ENCODE measurements at places on chromosomes 2 and 18. TPM values are rescaled to one million over a fixed set of nuclear protein-coding genes. Genes with fewer than 3 reads are reported as not detected.
A peak's percentile ranks its signal among the peaks of the same experiment; 100 is the strongest.

DNA sequence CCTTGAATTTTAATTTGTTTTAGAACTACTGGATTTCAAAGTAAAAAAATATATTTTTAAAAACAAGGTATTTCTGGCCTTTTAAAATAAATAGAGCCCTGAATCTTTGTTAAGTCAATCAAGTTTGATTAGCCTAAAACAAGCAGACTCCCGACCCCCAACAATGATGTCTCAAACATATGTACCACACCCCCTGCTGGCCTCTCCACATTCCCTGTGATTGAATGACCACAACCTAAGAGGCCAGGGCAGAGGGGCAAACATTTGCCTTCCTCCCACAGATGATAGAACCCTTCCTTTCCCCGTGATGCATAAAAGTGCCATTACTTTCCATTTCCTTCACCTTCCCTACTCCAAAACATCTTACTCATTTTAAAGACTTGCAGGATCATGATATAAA, 130.9 kb downstream of the STK39 start:
- no peak for DNase-seq

Gene VWC2L
- total RNA-seq: not detected

DNA sequence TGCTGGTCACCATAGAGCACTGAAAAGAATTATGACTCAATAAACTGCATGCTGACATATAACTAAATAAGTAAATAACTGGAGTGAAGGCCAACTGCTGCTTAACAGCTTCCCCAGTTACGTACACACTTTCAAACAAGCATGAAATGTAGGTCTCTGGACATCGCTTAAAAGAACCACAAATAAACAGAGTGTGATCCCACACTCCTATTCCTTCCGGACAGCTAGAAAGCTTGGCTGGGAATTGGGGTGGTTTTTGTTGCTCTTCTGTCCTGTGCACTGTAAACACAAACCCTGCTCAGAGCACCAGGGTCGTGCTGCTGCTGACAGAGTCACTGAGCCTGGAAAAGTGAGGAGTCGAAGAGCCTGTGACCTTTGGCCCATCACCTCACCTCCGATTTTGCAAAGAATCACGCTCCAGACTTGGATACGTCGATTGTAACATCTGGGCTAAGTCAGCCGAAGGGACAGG, 162.7 kb upstream of the NT5C1B start:
- DNase-seq: no peak

Gene CNGA3
- not detected for total RNA-seq

DNA sequence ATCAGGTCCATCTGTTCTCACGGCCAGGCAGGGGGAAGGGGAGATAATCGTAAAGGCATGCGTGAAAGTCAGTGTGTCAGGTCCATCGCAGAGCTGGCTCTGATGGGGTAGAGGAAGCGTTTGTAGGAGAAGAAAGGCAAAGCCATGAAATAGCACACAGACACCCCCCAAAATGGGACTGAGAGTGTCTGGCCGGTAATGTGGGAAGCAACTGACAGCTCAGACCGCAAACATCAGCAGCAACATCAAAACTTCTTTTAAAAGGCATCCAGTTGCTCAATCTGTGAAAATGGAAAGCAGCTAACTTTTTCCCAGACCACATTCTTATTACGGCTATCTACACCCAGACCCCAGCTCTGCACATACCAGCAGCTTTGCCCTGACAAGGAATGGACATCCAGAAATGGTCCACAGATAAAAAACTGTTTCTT, 232.6 kb downstream of the EN1 start:
- DNase-seq: no peak

DNA sequence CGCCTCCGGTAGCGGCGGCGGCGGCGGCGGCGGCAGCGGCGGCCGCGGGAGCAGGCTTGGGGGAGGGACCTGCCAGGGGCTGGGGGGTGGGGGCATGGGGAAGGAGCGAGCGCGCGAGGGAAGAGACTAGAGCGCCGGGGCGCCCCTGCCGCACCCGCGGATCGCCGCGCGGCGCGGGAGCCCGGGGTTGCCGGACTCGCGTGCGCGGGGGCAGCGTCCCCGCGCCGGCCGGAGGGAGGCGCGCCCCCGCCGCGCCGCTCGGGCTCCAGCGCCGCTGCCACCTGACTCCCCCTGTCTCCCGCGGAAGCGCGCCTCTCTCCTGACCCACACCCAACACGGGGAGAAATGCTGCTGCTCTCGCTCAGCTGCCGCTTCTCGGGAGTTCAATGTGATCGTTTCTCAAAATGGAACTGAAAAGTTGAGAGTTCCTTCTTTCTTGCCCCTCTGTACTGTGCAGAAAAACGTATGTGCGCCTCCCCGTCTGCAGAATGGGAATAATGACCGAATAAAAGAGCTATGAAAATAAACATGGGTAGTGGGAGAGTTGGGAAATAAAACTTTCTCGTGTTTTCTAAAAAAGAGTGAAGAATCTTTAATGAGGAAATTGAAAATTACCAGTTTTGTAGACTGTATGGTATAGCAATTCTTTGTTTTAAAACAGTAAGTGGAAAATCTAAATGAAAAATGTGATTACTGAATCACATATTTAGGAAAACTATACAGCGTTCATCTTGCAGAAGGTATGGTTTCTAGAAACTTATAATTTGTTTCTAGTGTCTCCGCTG, 455 bp upstream of the TLK1 start:
- DNase-seq: peak; percentile 87

- no peak for DNase-seq
Measured at GRCh38 chr2:188659656-188660406, 314.3 kb upstream of the COL3A1 start.

Gene CFAP221
- not detected for total RNA-seq

DNA sequence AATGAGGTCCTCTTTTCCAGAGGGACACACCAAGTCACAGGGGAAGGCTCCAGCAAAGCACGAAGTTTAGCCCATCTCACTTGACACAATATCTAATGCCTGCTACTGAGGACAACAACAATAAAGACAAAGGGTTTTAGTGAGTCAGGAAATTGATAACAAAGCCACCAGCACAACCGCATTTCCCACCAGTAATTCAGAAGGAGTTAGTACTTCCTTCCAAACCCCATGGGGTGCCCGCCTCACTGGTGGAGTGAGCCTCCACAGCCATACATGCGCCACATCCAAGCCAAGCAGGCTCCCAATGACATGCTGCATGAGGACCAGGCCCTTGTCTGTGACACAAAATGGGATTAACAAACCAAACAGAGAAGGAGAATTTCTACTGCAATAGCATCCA, 40.1 kb downstream of the MRPL35 start:
- DNase-seq: no peak

Gene CDH19
- not detected for total RNA-seq

Gene CDH2
- total RNA-seq: not detected

Gene RAB27B
- total RNA-seq: 0.07 TPM

GRCh38 chr2:151228847-151229512, 32.7 kb downstream of the RBM43 start:
- DNase-seq: no peak

- no peak for DNase-seq
Measured at GRCh38 chr2:135676031-135676430, 65.6 kb upstream of the UBXN4 start.

- no peak for DNase-seq
Measured at GRCh38 chr18:55525845-55526244, 62.1 kb downstream of the TCF4 start.

Gene SERPINB11
- not detected for total RNA-seq

GRCh38 chr2:149715005-149715592, 127.5 kb upstream of the MMADHC start:
- no peak for DNase-seq

Gene RFTN2
- not detected for total RNA-seq

DNA sequence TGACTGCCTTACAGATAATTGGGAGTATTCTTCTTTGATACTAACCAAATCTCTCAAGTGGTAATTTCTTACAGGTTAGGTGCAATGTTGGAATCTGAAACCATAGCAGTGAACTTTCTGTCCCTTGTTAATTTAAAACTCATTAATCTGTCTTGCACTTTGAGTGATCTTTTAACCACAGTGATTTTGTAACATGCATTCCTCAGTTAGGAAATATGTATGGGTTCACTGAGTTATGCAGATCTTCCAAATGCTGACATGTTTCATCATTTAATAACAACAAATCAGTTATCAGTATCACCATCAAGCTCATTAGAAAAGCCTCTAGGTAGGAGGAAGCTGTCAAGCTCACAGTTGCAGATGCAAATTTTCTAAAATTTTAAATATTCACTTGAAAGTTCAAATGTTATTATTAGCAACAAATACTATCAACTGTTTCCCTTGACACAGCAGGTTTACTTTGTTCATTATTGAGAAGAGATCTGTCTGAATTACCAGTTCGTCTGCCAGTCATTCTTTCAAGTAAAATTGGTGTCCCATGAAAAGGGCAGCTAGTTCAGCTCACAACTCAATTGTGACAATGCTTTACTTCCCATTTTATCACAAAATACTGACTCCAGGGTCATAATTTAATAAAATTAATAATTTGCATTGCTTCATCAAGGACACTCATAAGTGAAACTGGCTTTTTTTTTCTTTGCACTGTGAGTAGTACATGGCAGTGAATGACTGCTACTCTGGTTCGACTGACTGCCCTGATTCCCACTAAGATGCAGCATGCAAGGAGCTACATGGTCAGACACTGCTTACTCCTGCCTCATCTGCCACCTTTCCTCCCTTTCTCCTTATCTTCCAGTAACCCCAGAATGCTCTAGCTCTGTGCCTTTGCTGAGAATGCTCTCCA, 31.6 kb downstream of the SUCLG1 start:
- no peak for DNase-seq

Gene SERPINB4
- total RNA-seq: not detected

DNA sequence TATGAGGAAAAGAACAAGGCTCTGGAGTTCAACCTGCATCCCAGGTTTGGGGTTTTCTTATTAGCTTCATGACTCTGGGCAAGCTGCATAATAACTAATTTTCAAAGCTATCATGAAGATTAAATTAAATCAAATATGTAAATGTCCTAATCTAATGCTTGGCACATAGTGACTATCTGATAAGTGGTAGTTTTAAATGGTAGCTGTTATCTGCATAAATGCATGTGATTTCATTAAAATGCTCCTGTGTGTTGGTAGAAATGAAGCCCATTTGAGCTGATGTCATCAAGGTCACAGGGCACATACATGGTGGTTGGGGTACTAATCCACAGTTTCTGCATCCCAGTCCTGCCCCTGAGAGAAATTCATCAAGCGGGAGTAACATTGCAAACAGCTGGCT, 428.8 kb downstream of the LRATD1 start:
- DNase-seq: no peak

DNA sequence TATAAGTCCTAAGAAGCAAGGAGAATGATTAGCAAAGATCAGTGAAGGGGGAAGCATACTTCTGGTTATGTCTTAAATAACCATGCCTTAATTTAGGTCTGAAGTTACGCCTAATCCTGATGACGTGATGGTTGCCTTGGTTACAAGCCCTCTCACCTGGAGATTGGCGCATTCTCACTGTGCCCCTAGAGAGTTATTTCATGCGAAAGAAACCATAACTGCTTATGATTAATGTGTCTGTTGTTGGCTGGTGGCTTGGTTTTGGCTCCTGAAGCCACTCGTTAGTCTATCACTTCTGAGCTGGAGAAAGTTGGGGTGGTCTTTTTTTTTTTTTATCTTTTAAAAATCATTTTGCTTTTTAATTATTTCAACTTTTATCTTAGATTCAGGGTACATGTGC, 47.0 kb downstream of the TNFRSF11A start:
- DNase-seq: peak; percentile 10

Gene EIPR1
- total RNA-seq: 31.8 TPM

Gene DRC1
- total RNA-seq: not detected

GRCh38 chr2:85163675-85164074, 30.5 kb downstream of the TCF7L1 start:
- no peak for DNase-seq

- DNase-seq: no peak
Measured at GRCh38 chr2:10548626-10549025, 100.5 kb upstream of the ODC1 start.

DNA sequence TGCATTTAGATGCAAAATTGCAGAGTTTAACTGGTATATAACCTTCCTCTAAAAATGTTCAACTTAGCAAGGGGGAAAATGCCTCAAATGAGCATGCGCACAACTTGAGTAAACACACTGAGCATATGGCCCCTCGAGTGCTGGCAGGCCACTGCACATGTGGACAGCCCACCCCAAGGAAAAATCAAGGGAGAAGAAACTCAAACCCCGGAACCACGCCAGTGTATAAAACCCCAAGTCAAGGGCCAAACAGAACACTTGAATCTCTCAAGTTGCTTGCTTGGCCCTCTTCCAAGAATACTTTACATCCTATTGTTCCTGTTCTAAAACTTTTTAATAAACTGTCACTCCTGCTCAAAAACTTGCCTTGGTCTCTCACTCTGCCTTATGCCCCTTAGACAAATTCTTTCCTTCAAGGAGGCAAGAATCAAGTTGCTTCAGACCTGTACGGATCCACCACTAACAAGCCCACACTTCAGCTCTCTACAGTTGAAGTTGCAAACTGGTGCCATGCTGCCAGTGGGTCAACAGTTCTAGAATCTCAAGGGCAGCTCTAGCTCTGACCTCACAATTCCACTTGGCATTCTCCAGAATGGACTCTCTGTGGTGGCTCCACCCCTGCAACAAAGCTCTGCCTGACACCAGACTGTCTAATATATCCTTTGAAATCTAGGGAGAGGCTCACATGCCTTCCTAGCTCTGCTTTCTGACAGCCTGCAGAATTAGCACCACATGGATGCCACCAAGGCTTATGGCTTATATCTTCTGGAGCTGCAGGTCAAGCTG, 38.9 kb downstream of the HIBCH start:
- DNase-seq: no peak

DNA sequence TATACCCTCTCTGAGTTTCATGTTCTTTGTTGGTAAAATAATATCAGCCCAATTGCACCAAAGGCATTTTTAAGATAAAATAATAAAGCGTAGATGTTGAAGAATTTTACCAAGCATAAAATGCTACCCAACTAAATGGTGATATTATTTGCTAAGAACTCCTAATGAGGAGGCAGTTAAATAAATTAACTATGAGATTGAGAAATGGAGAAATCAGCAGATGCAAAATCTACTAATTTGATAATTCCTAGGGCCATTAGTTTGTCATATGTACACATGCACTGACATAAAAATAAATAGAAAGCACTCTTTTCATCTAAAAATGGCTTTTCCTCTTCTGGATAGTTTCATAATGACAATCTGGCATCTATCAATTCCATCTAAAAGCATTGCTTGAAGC, 681.5 kb upstream of the FAM98A start:
- no peak for DNase-seq

- no peak for DNase-seq
Measured at GRCh38 chr2:19614066-19614465, 255.6 kb upstream of the OSR1 start.

DNA sequence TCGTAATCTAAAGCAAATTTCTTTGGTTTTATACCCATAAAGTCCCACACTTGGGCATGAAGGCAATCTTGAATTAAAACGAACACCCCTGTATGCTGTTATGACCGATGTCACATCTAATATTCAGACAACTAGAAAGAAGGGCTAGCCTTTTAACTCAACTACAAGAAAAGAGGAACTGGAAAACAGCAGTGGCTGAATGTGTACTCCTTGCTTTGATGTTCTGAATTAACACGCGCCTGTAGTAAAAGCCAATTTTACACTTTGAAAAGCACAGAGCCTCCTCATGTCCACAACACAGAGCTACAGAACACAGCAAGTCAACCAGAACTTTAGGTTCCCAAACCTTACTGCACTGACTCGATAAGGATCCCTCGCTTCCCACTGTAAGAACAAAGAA, 147.6 kb downstream of the HDAC4 start:
- DNase-seq: peak; percentile 71

Gene RANBP2
- 69.5 TPM for total RNA-seq
